Stomach (tissue), 19 donors: ENCODE measurements at places on chromosomes 4 and X. TPM values are rescaled to one million over a fixed set of nuclear protein-coding genes. Genes with fewer than 3 reads are reported as not detected.

DNA sequence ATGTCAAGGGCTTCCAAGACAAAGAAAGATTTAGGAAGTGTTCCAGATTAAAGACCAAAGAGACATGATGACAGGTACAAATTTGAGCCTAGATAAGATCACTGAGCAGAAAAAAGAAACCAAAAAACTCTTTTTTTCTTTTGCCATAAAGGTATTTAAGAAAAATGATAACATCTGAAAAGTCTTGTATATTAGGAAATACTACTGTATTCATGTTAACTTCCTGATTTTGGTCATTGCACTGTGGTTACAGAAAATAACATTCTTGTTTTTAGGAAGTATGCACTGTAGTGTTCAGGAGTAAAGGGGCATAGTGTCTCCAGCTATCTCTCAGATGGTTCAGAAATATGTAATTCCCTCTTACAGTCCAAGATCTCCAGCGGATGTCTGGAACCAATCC is 37.1 kb downstream of the RWDD4 start:
- DNase-seq: no peak

GRCh38 chrX:40167850-40168479 is 70.2 kb upstream of the BCOR start:
- DNase-seq: no peak

- peak; percentile 41 for DNase-seq
Measured at GRCh38 chrX:93874554-93874953, 200.5 kb downstream of the FAM133A start.

GRCh38 chrX:21993265-21993664 is 38.9 kb upstream of the PHEX start:
- DNase-seq: peak; percentile 36

- peak; percentile 83 for DNase-seq
Measured at GRCh38 chr4:1644891-1645657, 39.0 kb downstream of the FAM53A start.

DNA sequence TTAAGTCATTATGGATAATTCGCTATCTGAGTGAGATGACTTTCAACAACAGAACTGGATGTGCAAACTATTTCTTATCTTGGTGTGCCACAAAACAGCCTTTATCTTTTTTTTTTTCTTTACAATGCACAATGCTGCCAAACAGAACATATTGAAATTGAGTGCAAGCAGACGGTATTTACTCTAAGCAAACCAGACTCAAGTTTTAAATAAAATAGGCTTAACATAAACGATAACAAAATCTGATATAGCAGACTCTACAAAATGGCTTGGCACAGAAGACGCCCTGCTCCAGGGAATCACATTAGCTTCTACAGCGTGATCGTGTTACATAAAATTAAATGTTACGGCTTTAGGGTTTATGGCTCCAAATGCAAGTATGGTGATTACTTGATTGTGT is 9.6 kb upstream of the STK32B start:
- DNase-seq: no peak

GRCh38 chr4:64305565-64306254 is 103.5 kb downstream of the TECRL start:
- no peak for DNase-seq

GRCh38 chr4:122619611-122620010 is 1.3 kb downstream of the IL21 start:
- DNase-seq: no peak

DNA sequence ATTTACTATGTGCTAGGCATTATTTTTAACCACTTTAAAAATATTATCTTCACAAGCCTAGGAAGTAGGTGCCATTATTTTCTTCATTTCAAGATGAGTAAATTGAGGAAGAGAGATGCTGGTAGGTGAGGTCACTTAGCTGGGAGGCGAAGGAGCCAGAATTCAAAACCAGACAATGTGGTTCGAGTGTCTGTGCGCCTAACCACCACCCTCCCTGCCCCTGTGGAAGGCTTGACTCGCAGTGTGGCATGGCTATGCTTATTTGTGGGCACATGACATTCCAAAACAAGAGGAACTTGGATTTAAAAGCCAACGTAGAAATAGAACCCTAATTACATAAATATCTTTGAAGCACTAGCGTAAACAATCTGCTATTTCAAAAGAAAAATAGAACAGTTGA is 226.6 kb upstream of the PITX2 start:
- DNase-seq: no peak

The ALB gene
- total RNA-seq: not detected

The SPRY1 gene
- 85.2 TPM for total RNA-seq

- DNase-seq: no peak
Measured at GRCh38 chr4:121674191-121674590, 22.6 kb downstream of the ANXA5 start.

GRCh38 chrX:4656419-4656818 is 943.0 kb upstream of the PRKX start:
- DNase-seq: peak; percentile 30

The SGMS2 gene
- total RNA-seq: 85.8 TPM

GRCh38 chr4:58665649-58666048 is 1555.5 kb upstream of the IGFBP7 start:
- DNase-seq: no peak

- DNase-seq: no peak
Measured at GRCh38 chr4:23770011-23770410, 119.8 kb downstream of the PPARGC1A start.

The SPANXC gene
- not detected for total RNA-seq

The EDA2R gene
- total RNA-seq: not detected

DNA sequence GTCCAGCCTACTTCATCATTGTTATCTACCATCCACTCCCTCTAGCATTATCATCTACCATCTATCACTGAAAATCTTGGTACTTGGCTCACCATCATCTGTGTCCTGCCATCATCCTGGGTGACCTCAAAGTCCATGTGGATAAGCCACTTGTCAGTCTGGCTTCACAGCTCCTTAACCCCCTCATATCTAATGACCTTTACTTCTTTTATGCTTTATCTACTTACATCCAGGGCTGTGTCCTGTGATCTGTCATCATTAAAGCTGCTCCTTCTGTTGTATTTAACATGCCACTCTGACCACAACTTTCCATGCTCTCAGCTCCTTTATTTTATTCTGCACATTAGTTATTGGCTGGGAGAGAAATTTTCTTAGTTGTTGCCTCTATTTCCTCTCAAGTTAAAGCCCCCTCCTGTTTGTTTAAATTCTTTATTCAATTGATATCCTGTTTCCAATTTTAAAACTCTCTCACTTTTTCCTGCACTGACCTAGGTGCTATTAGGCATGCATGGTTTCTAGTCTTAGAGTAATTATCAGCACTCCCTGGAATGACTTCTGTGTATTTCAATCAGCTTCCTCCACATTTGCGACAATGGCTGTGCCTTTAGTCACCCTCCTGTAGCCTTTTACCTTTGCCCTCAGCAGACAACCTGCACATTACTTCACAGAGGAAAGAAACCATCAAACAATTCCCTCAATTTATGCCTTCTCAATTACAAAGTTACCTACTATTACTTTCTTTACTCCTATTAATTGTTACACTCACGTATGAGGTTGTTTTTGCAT is 8.1 kb upstream of the FABP2 start:
- DNase-seq: no peak

GRCh38 chr4:173119818-173120217 is 48.8 kb upstream of the GALNT7 start:
- DNase-seq: no peak

The IL21 gene
- total RNA-seq: not detected

The PARM1 gene
- 24.6 TPM for total RNA-seq

The NEUROG2 gene
- total RNA-seq: not detected

The CT45A10 gene
- not detected for total RNA-seq

The APBB2 gene
- total RNA-seq: 9.0 TPM

The HTRA3 gene
- total RNA-seq: 16.1 TPM

The BEX1 gene
- not detected for total RNA-seq

The PROM1 gene
- 124 TPM for total RNA-seq

DNA sequence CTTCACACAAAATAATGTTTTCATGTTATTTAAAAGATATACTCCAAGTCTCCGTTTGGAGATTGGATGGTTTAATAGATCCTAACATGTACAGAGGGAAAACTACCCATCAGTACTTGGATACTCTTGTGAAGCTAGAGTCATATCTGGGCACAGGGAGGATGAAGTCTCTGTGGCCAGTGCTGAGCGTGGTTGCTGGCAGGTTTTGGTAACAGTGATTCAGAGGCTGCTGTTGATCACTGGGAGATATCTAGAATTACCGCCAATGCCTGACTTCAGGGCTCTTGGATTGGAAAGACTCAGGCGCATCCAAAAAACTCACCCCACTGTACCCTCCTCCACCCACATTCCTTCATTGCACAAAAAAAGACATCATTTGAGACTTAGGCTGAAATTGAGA is 107.2 kb upstream of the PGRMC2 start:
- DNase-seq: no peak

The KLB gene
- total RNA-seq: 0.18 TPM

- DNase-seq: no peak
Measured at GRCh38 chr4:26807330-26807729, 53.3 kb upstream of the STIM2 start.
